ENCODE measurements at places on chromosomes 3 and 15. TPM values are rescaled to one million over a fixed set of nuclear protein-coding genes. Genes with fewer than 3 reads are reported as not detected.

DNA sequence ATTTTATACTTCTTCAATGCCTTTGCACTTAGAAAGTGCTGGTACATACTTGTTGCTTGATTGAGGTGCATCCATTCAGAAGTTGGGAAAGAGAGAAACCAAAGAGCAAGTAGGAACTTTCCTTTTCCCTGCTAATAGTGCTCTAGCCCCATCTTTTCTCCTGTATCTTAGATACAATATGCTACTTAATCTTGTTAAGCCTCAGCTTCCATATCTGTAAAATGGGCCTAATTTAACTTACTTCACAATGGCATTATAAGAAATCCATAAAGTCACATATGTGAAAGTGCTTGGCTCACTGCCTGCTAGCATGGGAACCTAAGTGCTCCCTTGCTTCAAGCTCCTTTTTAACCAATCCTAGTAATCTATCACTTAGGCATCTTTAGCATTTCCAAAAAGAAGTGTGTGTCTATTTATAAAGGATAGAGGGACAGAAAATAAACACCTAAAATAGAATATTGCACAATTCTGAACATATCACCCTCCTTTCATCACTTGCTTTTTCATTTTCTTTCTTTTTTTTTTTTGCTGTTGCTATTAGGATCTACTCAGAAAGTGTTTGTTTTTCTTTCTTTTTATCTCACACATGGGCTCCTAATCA lies 28.1 kb downstream of the KCNAB1 start:
- DNase-seq: no peak

Gene CCDC191
- total RNA-seq: 8.8 TPM

DNA sequence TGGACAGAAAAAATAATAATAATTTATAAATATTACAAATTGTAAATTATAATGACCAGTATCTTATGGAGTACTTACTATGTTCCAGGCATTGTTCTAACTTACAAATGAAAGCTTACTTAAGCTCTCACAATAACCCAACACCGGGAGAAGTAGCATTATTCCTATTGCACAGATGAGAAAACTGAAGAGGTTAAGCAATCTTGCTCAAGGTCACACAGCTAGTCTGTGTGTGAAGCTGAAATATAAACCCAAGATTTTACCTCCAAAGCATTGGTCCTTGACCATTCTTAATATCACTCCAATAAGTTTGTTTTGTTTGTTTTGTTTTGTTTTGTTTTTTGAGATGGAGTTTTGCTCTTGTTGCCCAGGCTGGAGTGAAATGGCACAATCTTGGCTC lies 43.1 kb downstream of the GBE1 start:
- no peak for DNase-seq

Gene EAF2
- total RNA-seq: 11.1 TPM

DNA sequence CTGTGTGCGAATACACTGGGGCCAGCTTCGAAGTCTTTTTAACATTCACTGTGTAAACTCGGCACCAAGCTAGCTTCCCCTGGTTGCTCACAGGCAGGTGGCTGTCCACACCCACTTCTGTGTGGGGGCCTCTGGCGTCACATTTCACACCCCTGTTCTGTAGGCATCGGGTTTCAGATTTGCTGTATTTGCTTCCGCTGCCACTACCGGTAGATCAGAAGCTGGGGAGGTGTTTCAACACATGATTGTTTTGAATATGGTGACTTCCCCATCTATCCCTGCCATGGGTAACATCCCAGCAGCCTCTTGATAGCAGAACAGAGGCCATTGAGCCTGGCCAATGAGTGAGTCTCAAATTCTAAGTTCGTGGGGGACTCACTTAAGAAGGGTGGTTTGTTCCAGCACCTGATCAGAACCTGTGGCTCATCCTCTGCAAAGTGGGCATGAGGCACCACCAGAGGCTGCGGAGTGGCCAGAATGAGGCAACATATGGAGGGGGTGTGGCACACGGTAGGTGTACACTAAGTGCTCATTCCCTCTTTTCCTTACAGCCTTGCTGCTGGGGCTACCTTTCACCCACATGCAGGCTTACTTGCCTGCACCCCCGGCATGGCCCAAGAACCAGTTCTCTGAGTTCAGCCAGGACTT lies 61.5 kb downstream of the IQSEC1 start:
- no peak for DNase-seq

- DNase-seq: no peak
Observed at GRCh38 chr15:70532531-70533186, 230.7 kb downstream of the UACA start.

Gene ADAMTSL3
- 1.4 TPM for total RNA-seq

Gene CCDC66
- 110 TPM for total RNA-seq

- no peak for DNase-seq
Observed at GRCh38 chr3:194212845-194213331, 76.9 kb downstream of the HES1 start.

Gene GRK7
- 0.09 TPM for total RNA-seq

Gene CNBP
- 127 TPM for total RNA-seq

DNA sequence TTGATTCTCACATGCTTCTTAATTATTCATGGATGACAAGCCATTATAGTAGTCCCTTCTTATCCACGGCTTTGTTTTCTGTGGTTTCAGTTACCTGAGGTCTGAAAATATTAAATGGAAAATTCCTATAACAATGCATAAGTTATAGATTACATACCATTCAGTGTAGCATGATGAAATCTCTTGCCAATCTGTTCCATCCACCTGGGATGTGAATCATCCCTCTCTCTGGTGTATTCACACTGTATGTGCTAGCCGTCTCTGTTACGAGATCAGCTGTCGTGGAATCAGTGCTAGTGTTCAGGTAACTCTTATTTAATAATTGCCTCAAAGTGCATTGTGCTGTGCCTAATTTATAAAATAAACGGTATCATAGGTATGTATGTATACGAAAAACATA lies 5.2 kb downstream of the WDR5B start:
- no peak for DNase-seq

- no peak for DNase-seq
Observed at GRCh38 chr15:72850833-72851232, 67.3 kb upstream of the ADPGK start.

Gene FAM43A
- 10.9 TPM for total RNA-seq

DNA sequence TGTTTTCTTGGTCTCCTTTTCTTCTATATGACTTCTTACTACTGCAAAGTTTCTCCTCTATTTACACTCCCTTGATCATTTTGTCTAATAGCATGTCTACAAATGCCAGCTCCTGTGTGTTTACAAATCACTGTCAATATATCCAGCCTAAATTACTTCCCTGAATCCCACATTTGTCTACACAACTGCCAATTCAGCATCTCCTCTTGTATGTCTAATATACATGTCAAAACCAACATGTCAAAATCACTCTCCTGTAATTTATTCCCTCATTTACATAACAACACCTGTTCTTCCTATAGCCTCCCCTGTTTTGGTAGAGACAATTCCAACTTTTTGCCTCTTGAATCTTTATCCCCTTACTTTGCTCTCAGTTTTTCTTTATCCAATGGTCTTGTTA lies 359.3 kb downstream of the PLOD2 start:
- no peak for DNase-seq

Gene RTF1
- 37.2 TPM for total RNA-seq

DNA sequence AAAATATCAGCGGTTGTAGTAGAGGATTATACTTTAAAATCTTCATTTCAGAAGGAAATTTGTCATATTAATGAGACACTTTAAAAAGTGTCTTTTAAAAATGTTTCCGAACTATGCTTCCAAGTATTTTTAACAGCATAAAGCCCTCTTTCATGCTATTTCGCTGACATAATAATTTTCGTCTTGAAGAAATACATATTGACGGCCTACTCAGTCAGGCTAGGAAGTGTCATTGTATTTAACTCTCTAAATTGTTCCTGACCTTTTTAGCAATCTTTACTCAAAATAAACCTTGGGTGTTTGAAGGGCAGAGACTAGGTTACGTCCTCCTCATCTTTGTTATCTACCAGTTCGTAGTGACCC lies 806 bp upstream of the LRRC28 start:
- DNase-seq: no peak

Gene SYNM
- 11.9 TPM for total RNA-seq

DNA sequence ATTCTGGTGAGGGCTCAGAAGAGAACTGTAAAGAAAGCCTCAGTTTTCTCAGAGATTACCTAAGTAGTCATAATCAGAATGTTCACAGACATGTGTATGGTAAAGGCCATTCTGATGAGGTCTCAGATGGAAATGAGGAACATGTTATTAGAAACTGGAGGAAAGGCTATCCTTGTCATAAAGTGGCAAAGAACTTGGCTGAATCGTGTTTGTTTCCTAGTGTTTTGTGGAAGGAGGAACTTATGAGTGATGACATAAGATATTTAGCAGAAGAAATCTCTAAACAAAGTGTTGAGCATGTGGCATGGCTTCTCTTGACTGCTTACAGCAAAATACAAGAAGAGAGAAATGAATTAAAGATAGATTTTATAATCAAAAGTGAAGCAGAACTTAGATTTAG lies 12.8 kb upstream of the KLHL40 start:
- no peak for DNase-seq

- DNase-seq: no peak
Observed at GRCh38 chr3:141669434-141669833, 68.7 kb upstream of the RNF7 start.

- no peak for DNase-seq
Observed at GRCh38 chr3:63232764-63233396, 45.2 kb upstream of the SYNPR start.

GRCh38 chr15:79431636-79432344 lies at the start of gene MINAR1:
Gene MINAR1, plus strand, starts transcription at chr15:79432336. Its CDS starts 23,812 bp downstream, at chr15:79456148.
- no peak for DNase-seq

GRCh38 chr3:168089179-168089771 lies 6.4 kb downstream of the GOLIM4 start:
- DNase-seq: no peak

Gene CFAP91
- total RNA-seq: 13.3 TPM

GRCh38 chr3:25830373-25831280 lies 40.7 kb downstream of the OXSM start:
- DNase-seq: peak; percentile 8

DNA sequence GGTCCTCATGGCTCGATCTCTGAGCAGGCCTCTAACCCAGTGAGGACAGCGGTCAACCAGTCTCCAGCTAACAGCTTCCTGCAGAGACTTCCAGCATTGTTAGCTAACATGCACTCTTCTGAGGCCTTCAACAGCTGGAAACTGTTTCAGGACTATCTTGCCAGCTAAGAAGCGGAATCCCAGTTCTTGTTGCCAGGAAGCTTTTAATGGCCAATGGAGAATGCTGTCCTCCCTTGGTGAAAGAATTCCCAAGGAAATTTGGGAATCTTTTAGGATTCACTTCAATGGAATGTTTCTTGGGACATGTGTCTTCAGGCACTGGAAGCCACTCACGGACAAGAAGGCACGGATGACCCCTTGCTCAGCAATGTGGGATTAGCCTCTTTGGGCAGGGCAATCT lies 91.7 kb downstream of the CEMIP start:
- DNase-seq: no peak

Gene LDHAL6B
- not detected for total RNA-seq

Gene CLDN18
- total RNA-seq: 0.09 TPM

DNA sequence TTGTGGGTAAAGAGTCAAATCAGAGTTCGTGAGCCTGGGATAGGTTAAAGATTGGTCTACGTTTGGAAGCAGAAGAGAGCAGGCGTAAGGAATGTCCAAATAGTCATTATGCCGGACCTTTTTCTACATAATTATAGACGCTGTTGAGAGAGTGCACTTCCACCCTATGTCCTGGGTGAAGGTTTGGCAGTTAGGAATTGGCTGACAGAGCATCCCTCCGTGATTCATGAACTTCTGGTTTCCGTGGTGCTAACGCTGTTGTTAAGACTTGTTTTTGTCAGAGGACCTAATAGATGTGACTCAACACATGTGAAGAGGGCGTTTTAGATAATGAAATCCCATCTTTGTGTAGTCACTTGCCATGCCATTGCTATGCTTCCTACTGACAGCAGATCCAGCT lies 1.1 kb downstream of the EAF1 start:
- DNase-seq: no peak

GRCh38 chr3:127673191-127674100 lies 694 bp downstream of the ABTB1 start:
- peak; percentile 73 for DNase-seq

DNA sequence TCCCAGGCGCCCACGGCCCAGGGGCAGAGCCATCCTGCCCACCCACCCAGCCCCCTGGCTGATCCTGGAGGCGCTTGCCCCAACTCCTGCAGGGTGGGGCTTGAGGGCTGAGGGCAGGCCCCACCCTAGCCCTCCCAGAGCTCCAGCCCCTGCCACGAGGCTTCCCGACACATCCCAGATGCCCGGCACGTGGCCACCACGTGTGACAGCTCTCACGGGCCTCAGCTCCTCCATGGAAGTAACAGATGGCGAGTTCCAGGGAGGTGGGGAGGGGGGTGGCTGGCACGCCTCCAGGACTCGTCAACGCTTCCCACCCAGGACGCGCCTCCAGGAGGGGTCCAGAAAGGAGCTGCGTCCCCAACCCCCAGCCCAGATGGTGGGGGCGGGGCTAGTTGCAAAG lies 29.1 kb downstream of the PLXND1 start:
- DNase-seq: no peak

GRCh38 chr15:87817553-87817952 lies 439.0 kb downstream of the NTRK3 start:
- no peak for DNase-seq

Gene OIP5
- 4.6 TPM for total RNA-seq

- no peak for DNase-seq
Observed at GRCh38 chr3:60729056-60729455, 522.2 kb downstream of the FHIT start.

GRCh38 chr3:131807822-131808221 lies 227.0 kb downstream of the CPNE4 start:
- DNase-seq: no peak

DNA sequence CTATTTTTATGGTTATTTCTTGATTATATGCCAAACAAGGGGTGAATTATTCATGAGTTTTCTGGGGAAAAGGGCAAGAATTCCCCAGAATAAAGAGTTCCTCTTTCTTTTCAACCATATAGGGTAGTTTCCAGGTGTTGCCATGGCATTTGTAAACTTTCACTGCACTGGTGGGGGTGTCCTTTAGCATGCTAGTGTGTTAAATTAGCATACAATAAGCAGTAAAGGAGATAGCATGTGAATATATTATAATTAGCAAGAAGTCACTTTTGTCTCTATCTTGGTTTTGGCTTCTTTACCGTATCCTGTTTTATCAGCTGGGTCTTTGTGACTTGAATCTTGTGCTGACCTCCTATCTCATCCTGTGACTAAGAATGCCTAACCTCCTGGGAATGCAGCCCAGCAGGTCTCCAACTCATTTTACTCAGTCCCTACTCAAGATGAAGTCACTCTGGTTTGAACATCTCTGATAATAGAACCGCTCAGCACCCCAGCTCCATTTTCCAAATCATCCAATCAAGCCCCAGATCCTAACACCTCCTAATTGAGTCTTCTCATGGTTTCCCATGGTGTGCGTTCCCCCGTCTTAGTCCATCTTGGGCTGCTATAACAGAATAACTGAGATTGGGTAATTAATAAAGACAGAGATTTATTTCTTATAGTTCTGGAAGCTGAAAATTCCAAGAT lies 3.4 kb upstream of the SELENOT start:
- no peak for DNase-seq

Gene KLHL40
- 0.09 TPM for total RNA-seq

DNA sequence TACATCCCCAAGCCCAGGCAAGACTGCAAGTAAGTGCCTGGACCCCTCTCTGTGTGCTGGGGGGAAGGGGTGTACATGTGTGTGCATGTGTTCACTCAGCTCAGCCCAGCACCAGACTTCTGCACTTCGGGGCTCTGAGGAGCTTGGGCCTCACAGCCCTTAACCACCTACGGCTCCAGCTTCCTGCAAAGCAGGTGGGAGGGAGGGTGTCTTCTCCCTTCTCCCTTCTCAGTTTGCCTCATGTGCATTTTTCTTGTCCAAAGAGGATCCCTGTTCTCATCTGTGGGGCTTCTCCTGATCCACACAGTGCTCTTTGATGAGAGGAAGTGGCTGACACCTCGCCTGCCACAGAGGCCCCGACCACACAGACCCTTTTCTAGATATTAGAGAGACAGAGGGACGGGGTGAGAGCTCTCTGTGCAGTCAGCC lies 69.3 kb downstream of the MESD start:
- no peak for DNase-seq

Gene MRPL47
- 27.5 TPM for total RNA-seq

Data from cerebellum (tissue), 4 donors.